ENCODE measurements at places on chromosomes 1 and 21.

- no peak for DNase-seq
Measured at GRCh38 chr1:101920577-101920976, 76.1 kb downstream of the OLFM3 start.

DNA sequence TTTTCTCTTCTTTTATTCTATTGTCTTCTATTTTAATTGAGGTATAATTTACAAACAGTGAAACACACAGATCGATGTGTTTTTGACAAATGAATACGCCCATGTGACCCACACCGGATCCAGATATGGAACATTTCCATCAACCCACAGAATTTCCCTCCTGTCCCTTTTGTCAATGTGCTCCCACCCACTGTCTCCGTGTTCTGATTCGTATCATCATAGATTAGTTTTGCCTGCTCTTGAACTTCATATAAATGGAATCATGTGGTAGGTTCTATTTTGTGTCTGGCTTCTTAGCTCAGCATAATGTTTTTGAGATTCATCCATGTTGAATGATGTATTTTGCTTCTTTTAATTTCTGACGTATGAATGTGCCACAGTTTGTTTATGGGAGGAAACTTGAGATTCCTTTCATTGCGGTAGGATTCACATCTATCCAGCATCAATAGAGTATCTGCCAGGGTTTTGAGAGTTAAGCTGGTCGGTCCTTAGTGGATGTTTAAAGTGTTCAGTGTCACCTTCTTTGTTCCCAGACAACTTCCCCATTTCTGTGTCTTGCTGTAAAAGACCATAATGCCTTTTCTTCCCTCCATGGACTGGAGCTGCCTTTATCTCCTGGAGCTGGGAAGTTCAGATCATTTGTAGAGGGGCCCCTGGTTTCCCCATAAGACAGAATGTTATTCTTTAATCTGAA, 14.7 kb downstream of the NAV1 start:
- no peak for DNase-seq

- no peak for DNase-seq
Measured at GRCh38 chr1:114828251-114828650, 26.4 kb upstream of the SYCP1 start.

- no peak for DNase-seq
Measured at GRCh38 chr1:153991151-153991630, 629 bp downstream of the RPS27 start.

DNA sequence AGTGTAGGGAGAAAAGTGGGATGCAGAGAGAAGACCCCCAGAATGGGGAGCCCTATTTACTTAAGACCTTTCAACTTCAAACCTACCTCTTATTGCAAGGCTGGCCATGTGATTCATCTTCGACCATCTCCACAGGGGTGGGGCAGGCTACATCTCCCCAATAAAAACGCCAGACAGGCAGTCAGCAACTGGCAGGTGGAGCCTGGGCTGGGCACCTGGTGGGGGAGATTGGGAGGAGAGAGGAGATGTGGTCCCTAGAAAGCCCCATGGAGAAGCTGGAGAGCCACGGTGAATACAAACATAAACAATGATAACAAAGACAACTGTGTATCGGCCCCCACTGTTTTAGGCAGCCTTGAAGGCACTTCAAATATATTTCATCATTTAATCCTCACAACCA, 336.7 kb upstream of the PROX1 start:
- DNase-seq: no peak

GRCh38 chr1:157404063-157404501, 148.2 kb downstream of the FCRL5 start:
- DNase-seq: no peak

DNA sequence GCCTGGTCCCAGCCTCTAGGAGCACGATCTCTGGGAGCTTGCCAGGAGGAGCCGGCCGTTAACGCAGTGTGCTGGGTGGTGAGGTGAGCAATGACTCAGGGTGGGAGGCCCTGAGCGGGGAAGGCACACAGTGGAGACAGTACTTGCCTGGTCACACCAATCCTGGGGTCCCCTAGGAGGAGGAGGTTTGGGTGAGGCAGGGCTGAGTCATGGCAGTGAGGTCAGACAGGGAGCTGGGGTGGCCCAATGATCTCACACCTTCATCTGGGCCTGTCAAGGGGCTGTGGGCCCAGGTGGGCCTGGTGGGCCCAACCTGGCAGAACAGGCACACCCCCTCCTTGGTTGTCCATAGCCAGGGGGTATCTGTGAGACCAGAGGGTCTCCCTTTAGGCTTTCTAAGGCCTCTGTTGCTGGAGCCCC, 8.6 kb upstream of the EDN2 start:
- DNase-seq: no peak

GRCh38 chr1:203453016-203453415, 22.6 kb upstream of the PRELP start:
- DNase-seq: no peak

GRCh38 chr1:99069146-99069545, 64.5 kb upstream of the PLPPR5 start:
- DNase-seq: no peak

All from stimulated activated CD4-positive, alpha-beta T cell treated with anti-CD3 and anti-CD28 coated beads, Interleukin-4, amount 100 ng/mL, for 4 hours (primary cell).